ENCODE measurements at places on chromosomes 12 and 14.

- no peak for DNase-seq
Measured at GRCh38 chr14:61326847-61327246, 5.5 kb downstream of the PRKCH start.

DNA sequence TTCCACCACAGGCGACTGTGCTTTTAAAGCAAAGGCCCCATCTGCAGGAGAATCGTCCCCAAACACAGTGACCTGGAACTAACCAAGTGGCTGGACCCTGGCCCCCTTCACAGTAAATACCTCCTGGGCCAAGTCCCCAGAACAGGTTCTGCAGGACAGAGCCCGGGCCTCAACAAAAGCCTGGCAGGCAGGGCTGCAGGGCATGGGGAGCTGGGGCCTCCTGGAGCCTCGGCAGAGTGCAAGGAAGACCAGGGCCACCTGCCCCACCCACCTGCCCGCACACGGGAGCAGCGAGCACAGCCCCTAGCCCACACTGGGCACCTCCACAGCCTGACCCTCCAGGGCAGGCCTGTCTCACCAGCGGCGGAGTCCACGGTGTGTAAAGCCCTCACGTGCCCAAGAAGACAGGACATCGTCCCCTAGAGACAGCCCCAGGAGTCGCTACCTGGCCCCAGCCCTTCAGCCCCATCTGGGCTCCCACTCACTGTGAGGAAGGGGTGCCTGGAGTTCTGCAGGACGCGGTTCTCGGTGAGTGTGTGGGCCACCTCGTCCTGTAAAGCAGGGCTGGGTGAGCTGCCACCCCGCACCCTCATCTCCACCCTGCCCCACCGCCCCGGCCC is 21.0 kb downstream of the AKT1 start:
- DNase-seq, result no peak

DNA sequence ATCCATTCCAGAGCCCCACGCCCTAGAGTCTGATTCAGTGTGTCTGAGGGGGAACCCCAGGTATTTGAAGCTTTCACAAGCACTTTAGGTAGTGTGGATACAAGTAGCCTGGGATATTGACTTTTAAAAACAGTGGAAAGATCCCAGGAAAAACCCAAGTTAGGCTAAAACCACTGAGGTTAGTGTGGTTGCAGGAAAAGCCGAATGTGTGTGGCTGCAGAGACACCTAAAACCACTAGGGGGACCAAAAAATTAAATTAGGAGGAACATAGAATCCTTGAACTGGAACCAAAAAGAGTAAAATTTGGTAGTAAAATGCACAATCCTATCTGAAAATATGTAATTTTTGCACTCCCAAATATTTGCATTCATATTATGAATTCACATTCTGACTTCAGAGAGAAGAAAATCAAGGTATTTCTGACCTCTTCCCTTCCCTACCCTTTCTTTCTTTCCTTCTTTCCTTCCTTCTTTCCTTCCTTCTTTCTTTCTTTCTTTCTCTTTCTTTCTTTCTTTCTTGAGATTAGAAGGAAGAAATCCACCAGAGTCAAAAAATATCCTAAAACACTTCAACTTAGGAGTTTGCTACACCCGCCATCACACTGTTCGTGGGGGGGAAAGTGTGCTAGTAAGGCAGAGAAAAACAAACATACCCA is 37.8 kb downstream of the SLCO1A2 start:
- no peak for DNase-seq

- DNase-seq, result no peak
Measured at GRCh38 chr12:41189395-41190251, 1.5 kb downstream of the PDZRN4 start.

GRCh38 chr12:57153415-57153997 is 6.1 kb upstream of the LRP1-AS start:
- no peak for DNase-seq

- DNase-seq, result no peak
Measured at GRCh38 chr14:24613241-24613640, 3.8 kb upstream of the GZMH start.

GRCh38 chr14:97306133-97306759 is 509.1 kb downstream of the VRK1 start:
- no peak for DNase-seq

DNA sequence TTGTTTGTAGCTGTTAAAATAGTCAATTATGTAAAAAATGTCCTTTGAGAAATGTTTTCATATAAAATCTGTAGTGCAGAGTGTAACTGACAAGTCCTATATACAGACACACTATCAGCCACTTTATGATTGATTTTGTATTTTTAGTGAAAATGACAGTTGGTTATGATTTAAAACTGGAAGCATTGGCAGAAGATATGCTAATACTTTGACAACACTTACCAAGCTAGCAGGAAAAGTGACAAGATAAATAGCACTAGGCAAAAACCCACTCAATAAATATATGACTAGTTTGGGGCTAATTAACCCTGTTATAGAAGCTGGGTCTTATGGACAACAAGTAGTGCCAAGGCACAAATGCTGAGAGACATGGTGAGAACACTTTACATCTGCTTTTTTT is 772.9 kb upstream of the NOVA1 start:
- no peak for DNase-seq

GRCh38 chr12:44875954-44876543 is at the start of gene NELL2:
Gene NELL2, minus strand, starts transcription at chr12:44876315. Its CDS starts 446 bp downstream, at chr12:44875869.
- DNase-seq, result peak; percentile 30

GRCh38 chr14:100615736-100616695 is 28.8 kb upstream of the BEGAIN start:
- DNase-seq, result no peak

DNA sequence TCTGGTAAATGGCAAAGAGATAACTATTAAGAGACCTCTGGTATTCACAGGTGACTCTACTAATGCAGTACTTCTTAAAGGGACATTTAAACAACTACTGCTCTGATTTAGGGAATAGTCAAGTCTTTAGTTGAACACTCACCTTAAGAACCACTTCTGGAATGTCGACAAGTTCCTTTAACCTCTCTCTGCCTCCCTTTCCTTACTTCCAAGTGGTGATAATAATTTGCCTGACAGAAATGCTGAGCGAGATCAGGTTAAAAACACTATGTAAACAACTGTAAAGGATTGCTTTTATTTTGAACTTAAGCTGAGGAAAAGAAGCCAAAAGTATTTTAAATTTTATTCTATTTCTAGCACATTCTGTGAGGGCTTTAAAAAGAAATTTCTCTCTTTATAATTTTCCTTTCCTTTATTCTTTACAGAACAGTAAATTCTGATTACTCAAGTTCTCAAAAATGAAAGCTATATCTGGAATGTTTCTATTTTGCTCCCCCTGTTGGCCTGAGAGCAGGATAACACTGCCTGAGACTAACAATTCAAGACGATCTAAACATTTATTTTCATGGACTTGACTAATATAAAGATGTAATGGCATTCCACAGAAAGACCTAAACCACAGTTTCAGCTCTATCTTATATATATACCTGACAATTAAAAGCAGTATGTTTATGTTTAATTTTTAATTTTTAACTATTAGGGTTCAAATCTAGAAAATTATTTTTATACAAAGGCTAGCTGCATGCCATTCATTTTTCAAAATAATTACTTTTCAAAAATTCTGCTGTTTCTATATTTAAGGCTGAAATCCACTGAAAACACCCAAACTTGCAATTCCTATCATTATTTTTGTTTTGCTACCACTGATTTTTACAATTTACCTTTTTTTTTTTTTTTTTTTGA is 29.2 kb downstream of the ZCCHC8 start:
- DNase-seq, result no peak

DNA sequence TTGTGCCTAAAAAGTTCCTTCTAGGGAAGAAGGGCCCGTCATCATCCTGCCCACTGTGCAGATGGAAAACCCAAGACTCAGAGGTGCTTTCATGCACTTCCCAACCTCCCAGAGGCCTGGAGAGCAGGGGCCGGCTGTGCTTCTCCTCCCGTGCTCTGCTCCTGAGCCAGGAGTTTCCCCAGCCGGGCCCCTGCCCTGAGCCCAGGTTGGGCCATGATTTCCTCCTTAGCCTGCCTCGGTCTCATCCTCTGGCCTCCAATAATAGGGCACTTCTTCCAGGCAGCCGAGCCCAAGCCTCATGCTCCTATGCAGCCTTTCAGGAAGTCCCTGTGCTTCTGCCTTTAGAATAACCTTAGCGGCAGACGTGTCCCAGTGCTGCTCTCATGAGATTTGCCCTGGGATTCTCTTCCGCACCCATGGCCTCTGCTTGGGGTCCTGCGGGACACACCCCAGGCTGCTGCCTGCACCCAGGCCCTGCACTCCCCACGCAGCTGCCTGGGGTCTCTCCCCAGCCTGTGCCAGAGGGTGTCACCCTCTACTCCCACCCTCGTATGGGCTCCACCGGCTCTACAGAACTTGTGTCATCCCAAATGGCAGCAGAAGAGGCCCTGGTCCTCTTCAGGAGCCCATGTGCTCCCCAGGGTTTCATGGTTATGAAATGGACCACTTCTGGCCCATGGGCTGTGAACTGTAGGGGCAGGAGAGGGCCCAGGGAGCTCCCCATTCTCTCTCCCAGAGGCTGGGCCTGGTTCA is 359.3 kb downstream of the ADGRD1 start:
- no peak for DNase-seq

DNA sequence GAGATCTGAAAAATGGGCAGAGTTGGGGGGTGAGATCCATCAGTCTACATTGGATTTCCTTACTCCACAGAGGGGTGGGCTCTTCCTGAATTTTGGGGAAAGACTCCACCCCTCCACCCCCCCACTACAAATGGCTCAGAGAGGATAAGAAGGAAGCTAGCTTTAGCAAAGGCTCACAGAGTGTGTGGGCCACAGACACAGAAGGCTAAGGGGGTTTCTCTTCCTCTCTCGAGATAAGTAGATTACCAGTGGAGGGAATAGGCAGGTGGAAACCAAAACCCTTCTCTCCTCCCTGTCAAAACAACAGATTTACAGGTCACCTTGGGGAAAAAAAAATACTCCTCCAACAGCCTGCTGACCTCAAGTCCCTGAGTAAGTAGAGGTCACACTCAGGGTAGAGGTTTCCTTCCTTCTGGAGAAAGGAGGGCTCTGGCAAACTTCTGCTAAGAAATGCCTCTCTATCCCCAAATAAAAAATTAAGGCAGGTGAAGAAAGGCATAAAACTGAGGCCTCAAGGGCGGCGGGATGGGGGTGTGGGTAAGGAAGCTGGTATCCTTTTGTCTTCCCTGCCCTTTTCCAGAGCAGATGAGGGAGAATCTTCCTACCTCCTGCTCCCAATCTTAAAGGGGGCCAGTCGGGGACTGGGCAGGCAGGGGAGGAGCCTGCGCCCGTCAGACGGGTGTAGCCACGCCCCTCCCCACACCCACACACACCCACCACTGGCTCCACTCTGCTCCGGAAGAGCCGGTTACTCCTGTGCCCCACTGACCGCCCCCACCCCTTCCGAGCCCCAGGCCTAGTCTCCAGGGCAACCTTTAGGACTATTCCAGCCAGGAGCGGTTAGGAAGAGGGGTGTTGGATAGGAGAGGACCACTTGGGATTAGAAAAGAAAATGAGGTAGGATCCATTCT is 1.9 kb upstream of the BAZ2A start:
- peak; percentile 3 for DNase-seq

Data from hypothalamus (tissue), 51 donors.